Caco-2 (cell line): ENCODE measurements at places on chromosomes 2 and 18. TPM values are rescaled to one million over a fixed set of nuclear protein-coding genes. Genes with fewer than 3 reads are reported as not detected.
A peak's percentile ranks its signal among the peaks of the same experiment; 100 is the strongest.

DNA sequence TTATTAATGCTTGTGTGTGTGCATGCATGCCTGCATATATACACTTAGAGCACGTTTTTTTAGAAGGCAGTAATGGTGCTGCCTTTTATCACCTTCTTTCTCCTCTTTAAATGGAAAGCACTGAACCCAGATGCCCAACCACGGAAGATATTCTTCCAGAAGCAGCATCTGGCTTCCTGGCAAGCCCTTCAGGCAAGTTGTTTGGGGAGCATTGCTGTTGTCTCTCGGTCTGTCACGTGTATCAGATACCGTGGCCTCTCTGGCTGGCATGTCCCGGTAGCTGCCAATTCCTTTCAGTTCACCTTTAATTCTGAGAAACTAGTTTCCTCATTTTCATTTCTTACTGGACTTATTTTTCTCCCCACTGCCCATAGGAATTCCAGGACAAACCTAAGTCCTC is 587.8 kb downstream of the ARHGAP15 start:
- H3K36me3 ChIP-seq: no peaks in the 10 kb centered on the region
- no peaks in the 10 kb centered on the region; the same call in 1 of the 2 replicates for H3K27me3 ChIP-seq
- H3K4me1 ChIP-seq: no peaks in the 10 kb centered on the region
- H3K27ac ChIP-seq: no peak overlapping the region
- no peak for DNase-seq
- no peak overlapping the region for H3K4me3 ChIP-seq

GRCh38 chr2:18885457-18885856 is 296.1 kb upstream of the NT5C1B start:
- H3K27me3 ChIP-seq: no peaks in the 10 kb centered on the region
- H3K27ac ChIP-seq: no peak overlapping the region
- H3K36me3 ChIP-seq: no peaks in the 10 kb centered on the region
- no peak overlapping the region for H3K4me3 ChIP-seq
- H3K4me1 ChIP-seq: no peaks in the 10 kb centered on the region
- no peak for DNase-seq

- H3K27me3 ChIP-seq: no peaks in the 10 kb centered on the region
- H3K27ac ChIP-seq: no peak overlapping the region
- H3K4me3 ChIP-seq: no peak overlapping the region
- H3K36me3 ChIP-seq: no peaks in the 10 kb centered on the region
Observed at GRCh38 chr2:134335601-134336000, 81.7 kb downstream of the MGAT5 start.

DNA sequence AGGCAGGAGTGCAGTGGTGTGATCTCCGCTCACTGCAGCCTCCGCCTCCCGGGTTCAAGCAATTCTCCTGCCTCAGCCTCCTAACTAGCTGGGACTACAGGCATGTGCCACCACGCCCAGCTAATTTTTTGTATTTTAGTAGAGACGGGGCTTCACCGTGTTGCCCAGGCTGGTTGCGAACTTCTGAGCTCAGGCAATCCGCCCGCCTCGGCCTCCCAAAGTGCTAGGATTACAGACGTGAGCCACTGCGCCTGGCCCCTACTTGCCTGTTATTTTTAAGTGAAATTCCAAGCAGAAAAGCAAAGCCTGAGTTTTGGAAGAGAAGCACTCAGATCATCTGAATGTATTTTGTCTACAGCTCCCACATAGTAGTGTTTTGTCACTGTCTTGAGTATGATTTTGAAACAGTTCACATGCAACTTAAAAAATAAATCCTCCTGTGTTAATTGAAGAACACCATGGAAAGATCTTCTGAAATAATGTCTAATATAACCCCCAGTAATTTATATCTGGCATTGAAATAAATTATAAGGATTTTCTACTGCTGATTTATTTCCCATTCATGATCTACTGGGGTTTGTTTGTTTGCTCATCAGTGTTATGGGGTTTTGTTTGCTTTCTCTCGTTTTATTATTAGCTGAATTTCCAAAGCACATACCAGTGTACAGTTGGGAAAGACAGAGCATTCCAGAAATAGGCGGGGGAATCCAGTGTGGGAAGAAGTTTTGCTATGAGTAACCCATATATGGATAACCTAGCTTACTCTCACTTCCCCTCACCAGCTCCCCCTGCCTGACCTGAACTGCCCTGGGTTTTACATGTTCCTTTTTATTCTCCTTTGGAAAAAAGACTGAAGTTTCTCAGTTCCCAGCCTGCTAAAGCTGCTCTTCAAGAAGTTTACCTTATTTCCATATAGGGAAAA is 80.1 kb upstream of the MAP3K20 start:
- no peak overlapping the region for H3K4me3 ChIP-seq
- DNase-seq: peak; percentile 87
- H3K4me1 ChIP-seq: peaks cover 16% of the 10 kb centered on the region
- no peaks in the 10 kb centered on the region for H3K27me3 ChIP-seq
- H3K36me3 ChIP-seq: no peaks in the 10 kb centered on the region
- H3K27ac ChIP-seq: peak overlapping the region; percentile 69

GRCh38 chr2:191184457-191184856 is 33.7 kb upstream of the STAT4 start:
- no peak overlapping the region for H3K4me3 ChIP-seq
- no peaks in the 10 kb centered on the region for H3K36me3 ChIP-seq

- H3K4me1 ChIP-seq: no peaks in the 10 kb centered on the region
- no peak for DNase-seq
- no peaks in the 10 kb centered on the region for H3K36me3 ChIP-seq
- peaks cover 1% of the 10 kb centered on the region; the same call in 1 of the 2 replicates for H3K27me3 ChIP-seq
- no peak overlapping the region for H3K27ac ChIP-seq
Observed at GRCh38 chr2:206713746-206714145, 4.5 kb downstream of the DYTN start.

DNA sequence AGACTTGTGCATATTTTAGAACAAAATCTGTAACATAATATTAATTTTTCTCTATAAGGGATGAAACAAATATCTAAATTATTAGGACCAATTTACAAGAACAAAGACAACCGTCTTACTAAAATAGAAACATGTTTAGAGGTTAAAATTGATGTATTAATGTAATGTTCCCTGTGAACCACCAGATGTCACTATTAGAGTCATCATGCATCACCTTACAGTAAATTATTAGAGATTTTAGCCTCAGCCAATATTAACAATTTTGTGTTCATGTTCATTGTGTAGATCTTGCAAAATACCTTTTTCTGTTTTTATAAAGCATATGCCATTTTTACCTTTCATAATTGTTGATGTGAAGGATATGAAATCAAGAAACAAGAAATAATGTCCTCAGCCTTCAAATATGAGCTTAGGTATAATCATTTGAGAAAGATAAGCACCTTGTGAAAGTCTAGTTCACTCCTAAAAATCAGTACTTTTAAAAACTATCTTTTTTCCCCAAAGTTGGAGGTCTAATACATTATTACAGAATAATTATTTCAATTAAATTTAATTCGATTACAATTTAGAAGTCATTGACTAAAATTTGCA is 344.3 kb upstream of the KCNH7 start:
- no peak overlapping the region for H3K27ac ChIP-seq
- H3K4me3 ChIP-seq: no peak overlapping the region
- H3K27me3 ChIP-seq: no peaks in the 10 kb centered on the region
- no peak for DNase-seq

- H3K27ac ChIP-seq: no peak overlapping the region
- peaks cover 11% of the 10 kb centered on the region for H3K4me1 ChIP-seq
- no peaks in the 10 kb centered on the region; the same call in 1 of the 2 replicates for H3K27me3 ChIP-seq
- peak overlapping the region; percentile 42 for H3K4me3 ChIP-seq
- DNase-seq: peak; percentile 74
Observed at GRCh38 chr2:199462956-199463692, 5.4 kb upstream of the SATB2 start.

- H3K36me3 ChIP-seq: peaks cover 4% of the 10 kb centered on the region
- H3K27ac ChIP-seq: no peak overlapping the region
- H3K4me1 ChIP-seq: no peaks in the 10 kb centered on the region
- no peaks in the 10 kb centered on the region for H3K27me3 ChIP-seq
- no peak for DNase-seq
Observed at GRCh38 chr18:7844017-7844416, 276.9 kb downstream of the PTPRM start.

DNA sequence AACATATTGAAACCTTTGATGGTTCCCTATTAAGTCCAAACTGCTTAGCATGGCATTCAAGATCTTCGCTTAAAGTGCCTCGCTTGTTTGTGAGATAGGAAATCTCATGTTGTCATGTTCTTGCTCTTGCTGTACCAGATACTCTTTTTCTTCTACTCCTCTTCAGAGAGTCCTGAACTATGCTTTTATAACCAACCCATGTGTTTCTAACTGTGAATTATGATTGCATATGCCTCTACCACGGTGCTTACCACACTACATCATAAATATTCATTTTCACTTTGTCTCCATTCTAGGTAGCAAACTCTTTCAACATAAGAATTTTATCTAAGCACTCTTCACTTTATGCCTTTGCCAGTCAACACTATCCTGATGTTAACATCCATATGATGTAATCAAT is 23.6 kb downstream of the STAT4 start:
- no peaks in the 10 kb centered on the region for H3K4me1 ChIP-seq
- H3K27ac ChIP-seq: no peak overlapping the region
- DNase-seq: no peak
- no peak overlapping the region for H3K4me3 ChIP-seq
- H3K36me3 ChIP-seq: no peaks in the 10 kb centered on the region

DNA sequence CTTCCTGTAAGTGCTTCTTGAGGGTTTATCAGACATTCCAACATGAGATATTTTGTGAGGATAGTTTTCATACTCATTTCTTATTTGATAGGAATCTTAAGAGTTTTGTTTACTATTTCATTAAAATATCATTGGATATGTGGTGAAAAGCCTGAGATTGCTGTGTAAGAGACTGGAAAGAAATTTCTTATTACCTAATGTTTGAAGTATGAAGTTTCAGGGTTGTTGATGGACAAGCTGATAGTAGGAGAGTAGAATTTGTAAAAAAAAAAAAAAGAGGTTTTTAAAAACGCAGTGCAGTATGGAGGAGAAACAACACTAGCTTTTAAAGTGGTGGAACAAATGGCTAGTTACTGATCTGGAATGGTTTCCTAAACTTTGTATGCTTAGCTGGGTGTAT is 7.7 kb downstream of the EPB41L5 start:
- H3K4me1 ChIP-seq: peaks cover 17% of the 10 kb centered on the region
- no peak overlapping the region for H3K4me3 ChIP-seq
- no peaks in the 10 kb centered on the region for H3K27me3 ChIP-seq
- no peak overlapping the region for H3K27ac ChIP-seq
- H3K36me3 ChIP-seq: no peaks in the 10 kb centered on the region; the same call in 1 of the 2 replicates

- no peaks in the 10 kb centered on the region for H3K27me3 ChIP-seq
- H3K4me3 ChIP-seq: no peak overlapping the region
- H3K4me1 ChIP-seq: no peaks in the 10 kb centered on the region
Observed at GRCh38 chr2:196391149-196391479, 219.7 kb upstream of the STK17B start.

DNA sequence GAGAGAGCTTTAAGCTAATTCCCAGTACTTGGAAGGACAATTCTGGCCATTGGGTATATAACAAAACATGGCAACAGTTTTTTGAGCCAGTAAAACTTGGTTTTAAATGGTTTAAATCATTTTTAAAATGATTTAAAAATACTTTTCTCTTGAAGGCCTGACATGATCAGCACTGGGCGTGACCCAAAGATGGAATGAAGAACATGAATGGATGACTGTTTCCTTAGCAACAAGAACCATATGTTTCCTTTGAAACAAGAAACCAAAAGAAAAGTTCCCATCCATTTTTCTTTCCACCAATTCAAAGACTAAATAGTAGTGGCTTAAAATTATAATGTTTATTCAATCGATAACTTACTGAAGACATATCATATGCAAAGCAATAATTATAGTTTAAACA is 348.3 kb upstream of the FIGN start:
- no peaks in the 10 kb centered on the region for H3K27me3 ChIP-seq
- H3K27ac ChIP-seq: no peak overlapping the region
- no peak for DNase-seq
- H3K36me3 ChIP-seq: no peaks in the 10 kb centered on the region

CPS1 gene
- 0.84 and 1.2 TPM in 2 replicates for total RNA-seq

UGT1A10 gene
- total RNA-seq: 0.77 and 1.0 TPM in 2 replicates

KCNE4 gene
- not detected in 2 replicates for total RNA-seq

ZNF521 gene
- total RNA-seq: 0.09 TPM in 1 of 2 replicates, not detected in the other

ADRA2B gene
- 0.12 and 0.20 TPM in 2 replicates for total RNA-seq

ACVR1 gene
- total RNA-seq: 11.1 and 11.3 TPM in 2 replicates

RAB17 gene
- 60.9 and 61.5 TPM in 2 replicates for total RNA-seq

NPAS2 gene
- 2.8 and 3.6 TPM in 2 replicates for total RNA-seq

TTC32 gene
- 15.5 and 16.8 TPM in 2 replicates for total RNA-seq

CHRNA1 gene
- not detected in 2 replicates for total RNA-seq
